Small intestine (tissue), 16 donors: ENCODE measurements at places on chromosomes 13 and 19.

- H3K4me3 ChIP-seq: no peak overlapping the region
- no peaks in the 10 kb centered on the region for H3K27me3 ChIP-seq
- H3K4me1 ChIP-seq: no peaks in the 10 kb centered on the region
- no peaks in the 10 kb centered on the region for H3K36me3 ChIP-seq
- no peak overlapping the region for H3K27ac ChIP-seq
- no peak for DNase-seq
These were observed 388.7 kb upstream of the NBEA start for GRCh38 chr13:34553376-34553775.

DNA sequence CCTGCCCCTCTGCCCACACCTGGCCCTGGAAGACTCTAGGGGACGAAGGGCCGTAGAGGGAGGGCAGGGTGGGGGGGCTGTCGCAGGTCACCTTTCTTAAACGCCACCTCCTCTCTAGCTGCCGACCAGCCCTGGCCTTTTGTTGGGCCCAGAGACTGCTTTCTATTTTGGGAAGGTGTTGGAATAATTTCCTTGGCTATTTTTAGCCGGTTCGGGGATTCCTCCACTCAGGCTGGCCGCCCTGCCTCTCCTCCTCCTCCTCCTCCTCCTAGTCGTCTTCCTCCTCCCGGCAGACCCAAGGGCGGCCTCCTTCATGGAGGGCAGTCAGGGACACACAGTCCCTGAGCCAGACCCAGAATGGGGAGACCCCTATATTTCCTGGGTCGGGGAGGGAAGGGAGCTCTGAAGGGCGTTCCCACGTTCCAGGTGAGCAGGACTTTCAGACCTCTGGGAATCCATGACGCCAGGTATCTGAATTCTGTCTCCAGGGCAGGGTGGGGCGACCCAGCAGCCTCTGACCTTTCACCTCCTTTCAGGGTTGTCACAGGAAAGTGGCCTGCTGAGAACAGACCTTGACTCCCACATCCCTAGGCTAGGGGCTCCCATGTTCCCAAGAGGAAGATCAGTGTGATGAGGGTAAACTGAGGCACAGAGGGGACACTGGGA lies 19.9 kb downstream of the GADD45B start:
- no peak overlapping the region for H3K4me3 ChIP-seq
- H3K36me3 ChIP-seq: no peaks in the 10 kb centered on the region
- DNase-seq: peak; percentile 77
- H3K27me3 ChIP-seq: peaks cover 30% of the 10 kb centered on the region

DNA sequence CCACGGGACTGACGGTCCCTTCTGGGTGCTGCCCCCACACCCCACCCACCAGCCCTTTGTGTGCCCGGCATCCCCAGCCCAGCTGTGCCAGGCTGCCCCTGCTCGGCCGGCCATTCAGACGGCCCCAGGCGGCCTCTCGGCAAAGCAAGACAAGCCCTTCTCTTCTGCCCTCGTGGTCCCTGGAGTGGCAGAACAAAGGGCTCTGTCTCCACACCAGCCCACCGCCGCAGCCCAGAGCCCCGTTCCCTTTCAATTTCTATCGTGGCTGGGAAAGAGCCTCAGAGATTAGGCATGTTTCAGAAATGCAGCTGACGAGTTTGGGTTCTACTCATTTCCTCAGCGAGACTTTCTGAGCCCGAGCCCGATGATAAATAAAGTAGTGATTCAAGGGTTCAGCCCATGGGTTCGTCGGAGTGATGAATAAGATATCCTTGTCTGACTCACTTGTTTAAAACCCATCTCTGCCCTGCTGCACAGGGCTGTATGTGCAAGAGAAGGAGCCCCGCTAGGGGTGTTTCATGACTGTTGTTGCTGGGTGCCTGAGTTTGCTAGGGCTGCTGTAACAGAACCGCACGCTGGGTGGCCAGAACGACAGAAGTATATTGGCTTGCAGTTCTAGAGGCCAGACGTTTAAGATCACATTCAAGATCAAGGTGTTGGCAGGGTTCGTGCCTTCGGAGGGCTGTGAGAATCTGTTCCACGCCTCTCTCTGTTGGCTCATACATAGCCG lies 4.3 kb downstream of the MYO9B start:
- peak; percentile 30 for DNase-seq
- no peaks in the 10 kb centered on the region for H3K36me3 ChIP-seq
- peak overlapping the region; percentile 63 for H3K27ac ChIP-seq
- H3K4me1 ChIP-seq: peaks cover 12% of the 10 kb centered on the region
- H3K27me3 ChIP-seq: no peaks in the 10 kb centered on the region

GRCh38 chr19:40217934-40218890 lies at the start of gene TTC9B:
Gene TTC9B (minus strand): TSS chr19:40218384. CDS start chr19:40218381, 3 bp downstream.
- peaks cover 6% of the 10 kb centered on the region for H3K27me3 ChIP-seq
- H3K4me3 ChIP-seq: no peak within 1 kb of the TSS
- no peaks in the 10 kb centered on the region for H3K4me1 ChIP-seq
- no peaks in the 10 kb centered on the region for H3K36me3 ChIP-seq
- peak; percentile 53 for DNase-seq
- no peak within 1 kb of the TSS for H3K27ac ChIP-seq

DNA sequence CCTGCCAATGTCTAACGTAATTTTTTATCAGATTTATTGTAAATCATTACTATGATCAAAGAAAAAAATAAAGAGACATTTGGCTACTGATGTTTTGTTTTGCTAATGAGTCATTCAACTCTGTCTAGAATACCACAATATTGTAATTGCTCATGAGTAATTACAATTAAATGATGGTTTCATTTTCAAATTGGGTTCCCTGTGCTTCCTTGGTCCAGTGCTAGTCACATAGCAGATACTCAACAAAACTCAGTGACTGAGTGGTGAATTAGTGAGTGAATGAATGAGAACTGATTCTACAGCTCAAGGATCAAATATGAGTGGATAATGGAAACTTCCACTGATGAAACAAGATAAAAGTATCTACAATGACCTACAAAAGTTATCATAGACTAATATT lies 304.7 kb downstream of the POU4F1 start:
- H3K27ac ChIP-seq: no peak overlapping the region
- H3K4me1 ChIP-seq: no peaks in the 10 kb centered on the region
- no peaks in the 10 kb centered on the region for H3K27me3 ChIP-seq
- DNase-seq: no peak

DNA sequence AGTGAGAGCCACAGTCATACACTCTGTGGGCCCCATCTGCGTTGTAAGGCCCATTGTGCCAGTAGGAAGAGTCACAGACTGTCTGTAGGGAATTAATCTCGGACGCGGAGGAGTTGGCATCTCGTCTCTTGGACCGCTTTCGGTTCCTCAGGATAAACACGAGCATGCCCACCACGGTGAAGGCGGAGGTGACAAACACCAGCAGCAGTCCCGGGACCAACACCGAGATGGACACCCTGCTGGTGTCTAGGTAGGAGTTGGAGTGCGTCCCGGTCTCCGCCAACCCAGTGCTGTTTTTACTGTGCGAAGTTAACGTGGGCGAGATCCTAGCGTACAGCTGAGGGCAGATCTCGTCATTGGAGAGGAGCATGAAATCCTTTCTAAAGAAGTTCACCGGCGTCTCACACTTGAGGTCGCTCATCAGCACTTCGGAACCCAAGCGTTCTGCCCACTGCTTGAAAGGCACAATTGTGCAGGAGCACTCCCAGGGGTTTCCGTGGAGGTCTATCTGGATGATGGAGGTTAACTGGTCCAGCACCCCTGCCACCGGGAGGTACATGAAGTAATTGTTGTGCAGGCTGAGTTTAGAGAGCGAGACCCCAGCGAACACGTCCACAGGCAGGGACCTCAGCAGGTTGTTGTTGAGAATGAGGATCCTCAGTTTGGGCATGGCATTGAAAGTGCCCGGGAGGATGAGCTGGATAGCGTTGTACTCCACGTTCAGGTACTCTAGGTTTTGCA lies 2.7 kb downstream of the SLITRK1 start:
- no peak overlapping the region for H3K27ac ChIP-seq
- peaks cover 43% of the 10 kb centered on the region for H3K27me3 ChIP-seq
- H3K4me3 ChIP-seq: peak overlapping the region; percentile 27
- no peaks in the 10 kb centered on the region for H3K36me3 ChIP-seq
